Mesenchymal stem cell (in vitro differentiated cells and primary cell): ENCODE measurements at places on chromosomes 13 and 19.

DNA sequence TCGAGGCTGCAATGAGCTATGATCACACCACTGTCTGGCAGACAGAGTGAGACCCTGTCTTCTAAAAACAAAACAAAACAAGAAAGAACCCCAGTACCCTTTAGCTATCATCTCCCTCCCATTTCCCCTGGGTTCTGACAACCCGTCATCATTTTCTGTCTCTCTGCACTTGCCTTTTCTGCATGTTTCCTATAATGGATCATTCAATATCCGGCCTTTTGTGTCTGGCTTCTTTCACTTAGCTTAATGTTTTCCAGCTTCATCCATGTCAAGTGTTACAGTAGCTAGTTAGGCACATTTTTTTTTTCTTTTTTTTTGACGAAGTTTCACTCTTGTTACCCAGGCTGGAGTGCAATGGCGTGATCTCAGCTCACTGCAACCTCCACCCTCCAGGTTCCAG lies 16.5 kb downstream of the AP2S1 start:
- DNase-seq: no peak

DNA sequence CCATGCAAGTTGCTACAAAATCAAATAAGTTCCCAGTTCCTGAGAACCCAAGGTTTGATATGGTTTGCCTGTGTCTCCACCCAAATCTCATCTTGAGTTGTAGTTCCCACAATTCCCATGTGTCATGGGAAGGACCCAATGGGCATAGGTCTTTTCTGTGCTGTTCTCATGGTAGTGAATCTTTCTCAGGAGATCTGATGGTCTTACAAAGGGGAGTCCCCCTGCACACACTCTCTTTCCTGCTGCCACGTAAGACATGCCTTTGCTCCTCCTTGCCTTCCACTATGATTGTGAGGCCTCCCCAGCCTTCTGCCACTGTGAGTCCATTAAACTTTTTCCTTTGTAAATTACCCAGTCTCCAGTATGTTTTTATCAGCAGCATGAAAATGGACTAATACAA lies 28.5 kb upstream of the TSHZ3 start:
- DNase-seq: no peak

DNA sequence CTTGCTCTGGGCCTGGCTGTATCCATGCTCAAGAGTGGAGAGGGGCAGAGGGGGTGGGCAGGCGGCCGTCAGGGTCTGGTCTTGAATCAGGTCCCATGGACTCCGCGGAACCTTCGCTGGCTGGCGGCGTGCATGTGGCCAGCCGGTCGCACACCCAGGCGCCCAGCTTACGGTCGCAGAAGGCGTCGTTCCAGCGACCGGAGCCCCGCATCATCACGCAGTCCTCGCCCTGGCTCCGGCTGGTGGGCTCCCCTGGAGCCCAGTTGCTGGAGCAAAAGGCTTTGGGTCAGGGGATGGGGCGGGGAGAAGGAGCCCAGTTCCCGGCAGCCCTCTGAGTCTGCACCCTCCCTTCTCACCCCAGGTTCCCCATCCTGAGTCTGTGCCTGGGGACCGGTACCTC lies 8.5 kb downstream of the TRAPPC5 start:
- DNase-seq: no peak

DNA sequence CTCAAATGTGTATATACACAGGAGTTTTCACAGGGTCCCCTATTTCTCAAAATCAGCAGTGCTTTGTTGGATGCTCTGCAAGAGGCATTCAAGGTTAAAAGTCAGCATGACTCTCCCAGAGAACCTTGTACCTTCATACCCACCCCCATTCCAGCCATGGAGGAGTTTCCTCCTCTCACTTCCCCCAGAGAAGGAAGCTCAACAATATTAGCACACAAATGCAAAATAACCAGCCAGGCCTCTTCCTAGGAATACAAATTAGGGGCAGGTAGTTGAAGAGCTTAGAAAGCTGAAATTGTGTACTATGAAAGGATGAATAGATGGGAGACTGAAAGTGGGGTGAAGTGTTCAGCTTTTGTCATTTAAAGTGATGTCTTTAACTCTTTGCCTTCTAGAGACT lies 43.8 kb downstream of the SPRY2 start:
- no peak for DNase-seq

- DNase-seq: peak; percentile 78
Measured at GRCh38 chr13:92843549-92843948, 383.1 kb upstream of the GPC6 start.

GRCh38 chr13:93881411-93881810 lies 598.1 kb downstream of the DCT start:
- peak; percentile 69 for DNase-seq

GRCh38 chr13:89097994-89098393 lies 1426.8 kb downstream of the SLITRK5 start:
- DNase-seq: no peak

DNA sequence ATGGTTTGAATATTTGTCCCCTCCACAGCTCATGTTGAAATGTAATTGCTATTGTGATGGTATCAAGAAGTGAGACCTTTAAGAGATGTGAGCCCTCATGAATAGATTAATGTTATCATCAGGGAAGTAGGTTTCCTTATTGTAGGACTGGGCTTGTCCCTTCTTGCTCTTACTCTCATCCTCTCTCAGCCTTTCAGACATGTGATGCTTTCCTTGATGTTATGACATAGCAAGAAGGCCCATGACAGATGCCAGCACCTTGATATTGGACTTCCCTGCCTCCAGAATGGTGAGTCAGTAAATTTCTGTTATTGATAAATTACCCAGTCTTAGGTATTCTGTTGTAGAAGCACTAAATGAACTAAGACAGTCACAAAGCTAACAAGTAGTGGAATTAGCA lies 5.7 kb upstream of the ZMYM2 start:
- no peak for DNase-seq

DNA sequence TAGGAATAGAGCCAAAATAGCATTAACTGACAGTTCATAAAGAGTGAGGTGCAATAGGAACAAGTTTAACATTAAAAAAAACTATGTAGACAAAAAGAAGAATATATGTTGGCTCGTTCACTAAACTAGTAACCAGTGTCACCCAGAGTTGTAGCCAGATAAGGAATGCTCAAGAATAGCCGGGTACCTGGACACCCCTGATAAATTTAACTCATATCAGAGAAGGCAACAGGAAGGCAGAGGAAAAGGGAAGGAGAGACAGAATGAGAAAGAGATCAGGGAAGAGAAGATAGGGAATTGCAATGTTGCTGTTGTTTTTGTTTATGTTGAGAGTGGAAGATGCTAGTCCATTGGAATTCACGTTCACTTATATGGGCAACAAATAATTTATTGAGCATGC lies 31.6 kb upstream of the KATNAL1 start:
- DNase-seq: no peak

DNA sequence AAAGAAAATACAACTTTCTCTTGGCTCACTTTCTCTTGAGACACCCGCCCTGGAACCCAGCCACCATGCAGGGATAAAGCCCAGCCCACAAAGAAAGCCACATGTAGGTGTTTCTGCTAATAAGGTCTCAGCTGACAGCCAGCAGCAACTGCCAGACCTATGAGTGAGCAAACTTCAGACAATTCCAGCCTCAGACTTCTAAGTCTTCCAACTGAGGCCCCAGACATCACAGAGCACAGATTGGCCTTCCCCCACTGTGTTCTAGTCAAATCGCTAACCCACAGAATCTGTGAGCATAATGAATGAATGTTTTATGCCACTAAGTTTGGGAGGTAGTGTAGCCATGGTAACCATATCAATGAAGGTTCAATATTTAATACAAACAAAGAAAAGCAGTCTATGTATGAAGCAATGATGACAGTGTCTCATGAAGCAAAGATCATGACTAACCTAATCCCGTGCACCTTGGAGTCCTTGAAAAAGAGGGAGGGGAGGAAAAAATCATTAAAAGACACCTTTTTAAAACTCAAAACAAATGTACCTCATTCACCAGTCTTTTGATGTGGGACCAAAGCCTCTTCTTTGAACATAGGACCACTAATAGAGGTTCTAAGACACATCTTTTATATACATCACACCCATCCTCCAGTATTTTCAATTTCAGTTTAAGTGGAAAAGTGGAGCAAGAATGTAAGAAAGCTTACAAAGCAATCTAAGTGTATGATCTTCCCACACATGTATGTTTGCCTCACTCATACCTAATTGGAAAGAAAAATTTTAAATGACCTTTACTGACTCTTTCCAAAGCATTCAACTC lies 6.2 kb downstream of the MRPS31 start:
- DNase-seq: no peak
